ENCODE measurements at places on chromosomes 12 and 14.

DNA sequence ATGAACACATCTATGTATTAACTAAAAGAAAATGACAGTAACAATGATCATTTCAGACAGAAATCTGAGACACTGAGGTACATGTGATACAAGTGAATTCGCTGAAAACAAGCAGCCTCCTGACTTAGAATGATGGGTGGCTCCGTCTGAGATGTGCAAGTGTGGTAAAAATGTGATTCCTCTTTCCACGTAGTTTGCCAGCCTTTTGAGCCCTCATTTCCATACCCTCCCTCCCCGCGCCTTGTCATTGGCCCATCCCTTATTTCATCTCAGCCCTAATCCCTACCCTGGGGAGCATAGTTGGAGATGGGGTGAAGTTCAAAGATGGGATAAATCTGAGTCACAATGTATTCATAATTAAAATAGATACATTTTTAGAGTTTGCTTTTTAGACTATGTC lies 107.8 kb downstream of the BMP4 start:
- no peak for DNase-seq

GRCh38 chr12:57110104-57111030 lies 795 bp downstream of the STAT6 start:
- DNase-seq = no peak

- DNase-seq = no peak
Measured at GRCh38 chr12:2737656-2738241, 57.0 kb upstream of the FKBP4 start.

GRCh38 chr12:121523741-121524140 lies 57.1 kb downstream of the KDM2B start:
- DNase-seq = no peak

DNA sequence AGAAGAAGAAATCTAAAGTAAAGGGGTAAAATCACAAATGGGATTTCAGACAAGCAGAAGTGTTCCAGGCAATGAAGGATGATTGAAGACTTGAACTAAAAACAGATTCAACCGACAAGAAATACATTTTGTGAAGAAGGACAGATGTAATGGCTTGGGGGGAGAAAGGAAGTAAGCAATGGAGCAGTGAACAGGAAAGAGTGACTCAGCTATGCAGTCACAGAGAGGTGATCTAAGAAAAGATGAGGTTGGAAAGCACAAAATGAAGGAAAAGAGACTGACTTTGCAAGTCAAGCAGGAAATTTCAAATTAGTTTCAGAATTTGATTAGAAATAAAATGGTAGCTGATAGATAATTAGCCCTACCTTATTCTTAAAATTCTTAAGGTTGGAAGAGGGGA lies 66.5 kb downstream of the PUS7L start:
- no peak for DNase-seq

DNA sequence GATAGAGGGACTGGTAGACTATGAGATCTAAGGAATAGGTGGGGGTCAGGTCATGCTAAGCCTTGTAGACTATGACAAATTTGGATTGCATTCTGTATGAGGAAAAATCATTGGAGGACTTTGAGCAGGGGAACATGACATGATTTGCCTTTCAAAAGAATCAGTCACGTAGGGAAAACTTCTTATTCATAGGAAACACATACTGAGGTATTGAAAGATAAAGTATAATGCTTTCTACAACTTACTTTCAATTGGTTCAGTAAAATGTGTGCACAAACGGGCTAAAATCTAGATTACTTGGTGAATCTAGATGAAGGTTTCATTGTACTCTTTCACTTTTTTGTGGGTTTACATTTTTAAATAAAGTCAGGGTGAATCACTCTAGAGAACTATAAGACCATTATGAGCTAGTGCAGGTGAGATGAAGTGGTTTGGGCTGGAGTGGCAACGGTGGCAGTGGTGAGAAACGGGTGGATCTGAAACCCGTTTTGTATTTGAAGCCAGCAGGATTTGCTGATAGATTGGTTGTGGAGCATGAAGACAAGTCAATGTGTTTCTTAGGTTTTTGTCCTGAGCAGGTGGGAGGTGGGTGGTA lies 6.7 kb downstream of the BBS10 start:
- DNase-seq = no peak

DNA sequence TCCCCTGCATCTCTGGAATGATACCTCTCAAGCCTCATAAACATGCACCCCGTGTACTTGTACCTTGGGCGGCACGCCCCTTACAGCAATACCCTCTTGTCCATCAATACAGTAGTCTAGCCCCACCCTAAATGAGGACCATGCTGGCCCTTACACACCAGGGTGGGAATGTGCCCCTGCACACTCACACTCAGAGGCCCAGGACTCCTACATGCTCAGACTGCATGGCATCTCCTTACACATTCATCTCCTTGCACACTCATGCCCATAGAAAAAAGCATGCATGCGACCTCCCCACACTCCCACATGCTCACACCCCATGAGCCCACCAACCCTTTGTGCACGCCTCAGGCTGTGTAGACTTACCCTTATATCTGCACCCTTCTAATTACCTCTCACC lies 22.0 kb downstream of the ITGA7 start:
- DNase-seq = no peak

Data from smooth muscle cell of the brain vasculature (primary cell).